ENCODE measurements at places on chromosomes 11 and 22.
A peak's percentile ranks its signal among the peaks of the same experiment; 100 is the strongest.

GRCh38 chr22:41935015-41935351 is 8.4 kb upstream of the TNFRSF13C start:
- DNase-seq: no peak

GRCh38 chr11:1807264-1807995 is 27.4 kb upstream of the SYT8 start:
- DNase-seq: no peak

- no peak for DNase-seq
Measured at GRCh38 chr11:127238321-127238720, 237.8 kb upstream of the KIRREL3 start.

GRCh38 chr22:23182309-23183060 is 2.2 kb downstream of the BCR start:
- DNase-seq: peak; percentile 44

DNA sequence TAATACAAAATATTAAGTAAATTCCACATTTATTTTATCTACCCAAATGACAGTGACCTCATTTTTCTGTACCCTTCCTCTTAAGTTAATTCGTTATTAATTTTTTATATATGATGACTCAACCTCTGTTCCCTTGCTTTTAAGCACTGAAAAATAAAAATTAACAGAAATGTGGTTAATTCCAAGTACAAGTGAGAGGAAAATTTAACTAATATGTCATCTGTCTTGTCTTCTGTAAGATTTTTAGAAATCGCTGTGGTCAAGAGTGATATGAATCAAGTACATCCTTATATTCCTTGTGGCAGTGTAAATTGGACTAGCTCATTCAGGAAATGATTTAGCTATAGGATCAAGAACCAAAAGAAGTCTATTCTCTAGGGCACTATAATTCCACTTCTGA is 74.5 kb downstream of the PDHX start:
- no peak for DNase-seq

DNA sequence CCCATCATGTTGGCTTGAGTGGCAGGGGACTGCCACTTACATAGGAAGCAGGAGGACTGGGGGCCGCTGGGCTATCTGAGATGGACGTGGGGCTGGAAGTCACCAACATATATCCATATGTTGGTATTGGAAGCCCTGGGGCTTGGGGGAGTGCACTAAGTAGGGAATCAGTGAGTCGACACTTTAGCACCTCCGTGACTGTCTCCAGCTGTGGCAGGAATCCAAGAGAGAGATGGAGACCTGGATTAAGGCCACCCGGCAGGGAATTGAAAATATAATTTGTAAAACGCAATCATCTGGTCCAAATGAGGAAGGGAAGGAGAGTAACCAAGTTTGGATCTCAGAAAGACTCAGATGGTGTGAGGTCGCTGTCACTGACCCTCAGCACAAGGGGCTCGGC is 68.4 kb downstream of the ELFN2 start:
- no peak for DNase-seq

- DNase-seq: no peak
Measured at GRCh38 chr11:69243496-69244200, 50.3 kb upstream of the MYEOV start.

GRCh38 chr11:61776561-61777075 is 15.8 kb downstream of the TMEM258 start:
- DNase-seq: peak; percentile 45

DNA sequence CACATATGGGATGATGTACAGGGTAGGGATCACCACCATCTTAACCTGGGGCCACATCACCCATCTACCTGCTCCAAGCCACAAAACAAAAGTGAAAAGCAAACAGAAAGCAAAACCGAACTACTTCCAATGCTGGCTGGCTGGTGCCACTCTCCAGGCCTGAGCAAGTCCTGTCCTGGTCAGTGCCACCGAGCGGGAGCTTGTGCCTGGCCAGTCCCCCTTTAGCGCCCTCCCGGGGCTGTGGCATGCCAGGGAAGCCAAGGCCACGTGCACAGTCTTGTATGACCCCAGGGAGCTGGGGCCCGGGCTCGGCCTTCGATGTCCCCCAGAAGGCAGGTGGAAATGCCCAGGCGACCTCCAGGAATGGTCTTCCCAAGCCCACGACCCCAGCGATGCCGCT is 17.9 kb upstream of the NAP1L4 start:
- no peak for DNase-seq
